Mammary epithelial cell (primary cell): ENCODE measurements at places on chromosomes 16 and 17. TPM values are rescaled to one million over a fixed set of nuclear protein-coding genes. Genes with fewer than 3 reads are reported as not detected.

DNA sequence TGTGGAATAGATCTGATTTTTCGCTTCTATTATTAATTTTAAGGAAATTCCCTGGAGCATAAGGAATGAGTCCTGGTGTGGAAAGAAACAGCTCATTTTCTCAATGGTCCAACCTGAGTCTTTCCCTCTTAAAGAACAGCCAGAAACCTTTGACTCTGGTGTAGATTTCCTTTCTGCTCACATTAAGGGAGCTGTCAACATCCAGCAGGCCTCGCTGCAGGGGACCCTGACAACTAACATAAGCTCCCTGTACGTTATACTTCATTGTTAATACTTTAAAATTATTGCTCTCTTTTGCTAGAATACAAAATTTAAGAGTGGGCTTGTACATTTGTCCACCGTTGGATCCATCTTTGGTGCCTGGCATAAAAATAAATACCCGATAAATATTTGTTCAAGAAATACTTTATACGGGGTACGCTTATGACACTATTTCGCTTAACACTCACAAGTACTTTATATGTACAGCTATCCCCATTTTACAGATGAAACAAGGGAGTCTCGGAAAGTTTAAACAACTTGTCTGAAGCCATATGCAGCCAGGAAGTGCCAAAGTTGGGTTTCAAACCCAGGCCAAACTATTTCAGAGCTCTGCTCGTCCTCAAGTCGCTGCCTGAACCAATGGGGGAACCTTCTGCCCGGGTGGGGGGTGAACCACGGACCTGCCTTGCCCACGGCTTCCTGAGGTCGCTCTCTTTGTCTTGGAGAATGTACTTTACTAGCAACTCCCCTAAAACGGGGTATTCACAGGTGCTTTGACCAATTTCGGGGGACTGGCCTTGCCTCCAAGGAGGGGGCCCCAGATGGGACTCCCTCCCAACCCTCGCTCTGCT lies 611 bp downstream of the SMARCE1 start:
- DNase-seq = peak; percentile 2

DNA sequence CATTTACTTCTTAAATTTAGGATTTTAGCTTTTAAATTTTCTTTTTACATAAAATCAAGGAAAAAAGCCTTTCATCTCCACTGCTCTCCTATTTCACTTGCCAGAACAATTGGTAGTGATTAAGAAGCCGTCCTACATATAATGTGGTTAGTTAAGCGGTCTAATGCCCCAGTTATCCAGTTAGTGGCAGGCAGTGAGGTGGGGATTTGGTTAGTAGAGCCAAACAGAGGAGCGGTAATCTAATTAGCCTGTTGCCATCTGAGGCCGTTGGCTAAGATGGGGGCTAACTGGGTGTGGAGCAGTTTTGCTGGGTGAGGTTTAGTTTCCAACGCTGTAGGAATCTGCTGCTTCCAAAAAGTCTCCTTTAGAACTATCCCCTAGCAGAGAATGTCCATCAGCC lies 22.4 kb downstream of the SNX11 start:
- DNase-seq = no peak

- DNase-seq = no peak
Measured at GRCh38 chr16:65260746-65261145, 138.9 kb upstream of the CDH11 start.

DNA sequence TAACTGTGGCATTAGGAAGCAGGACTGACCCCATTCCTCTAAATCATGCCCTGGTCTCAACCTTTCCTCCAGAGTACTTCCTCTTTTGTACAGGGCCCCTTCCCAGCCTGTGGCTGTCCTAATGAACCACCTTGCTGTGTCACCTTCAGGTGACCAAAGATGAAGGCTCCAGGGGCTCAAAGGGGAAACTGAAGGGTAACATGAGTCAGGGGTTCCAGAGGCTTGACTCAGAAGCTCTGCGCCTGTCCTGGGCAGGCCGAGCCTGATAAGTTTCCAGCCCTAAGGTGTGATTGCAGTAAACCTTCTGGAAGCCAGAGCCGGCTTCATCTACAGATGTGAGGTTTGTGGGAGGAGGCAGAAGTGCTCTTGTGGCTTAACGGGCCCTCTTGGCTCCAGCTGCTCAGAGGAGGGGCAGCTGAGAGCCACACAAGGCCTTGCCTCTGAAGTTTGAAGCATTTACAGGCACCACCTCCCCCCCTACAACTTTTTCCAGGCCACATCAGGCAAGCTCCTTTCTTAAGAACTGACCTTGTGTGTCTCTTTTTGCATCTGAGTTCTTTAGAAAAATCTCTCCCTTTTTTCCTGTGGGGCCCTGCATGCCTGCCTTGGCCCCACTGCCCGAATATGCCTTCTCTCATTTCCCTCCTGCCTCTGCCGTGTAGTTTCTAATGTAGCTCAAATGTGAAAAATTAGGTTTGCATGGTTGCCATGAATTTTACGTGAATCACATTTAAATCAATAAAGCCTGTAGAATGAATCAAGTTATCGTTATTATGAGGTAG lies 149.9 kb downstream of the CLEC16A start:
- DNase-seq = peak; percentile 72

- no peak for DNase-seq
Measured at GRCh38 chr17:40072040-40072734, 9.4 kb downstream of the THRA start.

- DNase-seq = no peak
Measured at GRCh38 chr17:4584101-4584916, at the start of gene SMTNL2. Gene SMTNL2 (plus strand): TSS chr17:4584529. CDS start chr17:4584606, 77 bp downstream.

DNA sequence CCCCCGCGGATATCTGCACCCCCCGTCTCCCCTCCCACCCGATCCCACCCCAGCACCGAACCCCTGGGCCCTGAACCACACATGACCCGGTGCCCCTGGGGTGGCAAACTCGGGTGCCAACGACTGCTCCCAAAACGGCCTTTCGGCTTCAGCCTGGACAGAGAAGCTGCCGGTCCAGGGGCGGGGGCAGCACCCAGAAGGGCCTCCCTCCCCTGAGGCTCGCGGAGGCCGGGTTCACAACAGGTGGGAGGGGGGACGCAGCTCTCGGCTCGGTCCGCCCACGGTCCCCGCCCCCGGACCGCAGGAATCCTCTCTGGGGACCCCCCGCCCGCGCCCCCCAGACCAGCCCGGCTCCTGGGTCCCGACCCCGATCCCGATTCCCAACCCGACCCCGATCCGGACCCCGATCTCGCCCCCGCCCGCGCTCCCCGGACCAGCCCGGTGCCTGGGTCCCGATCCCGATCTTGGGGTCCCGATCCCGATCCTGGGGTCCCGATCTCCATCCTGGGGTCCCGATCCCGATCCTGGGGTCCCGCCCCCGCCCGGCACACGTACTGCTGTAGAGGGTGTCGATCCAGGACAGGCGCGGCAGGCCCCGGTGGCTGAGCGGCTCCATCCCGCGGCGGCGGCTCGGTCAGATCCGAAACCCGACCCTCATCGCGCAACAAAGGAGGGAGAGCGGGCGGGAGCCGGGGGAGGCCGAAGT lies 516 bp downstream of the ABR start:
- DNase-seq = peak; percentile 25

DNA sequence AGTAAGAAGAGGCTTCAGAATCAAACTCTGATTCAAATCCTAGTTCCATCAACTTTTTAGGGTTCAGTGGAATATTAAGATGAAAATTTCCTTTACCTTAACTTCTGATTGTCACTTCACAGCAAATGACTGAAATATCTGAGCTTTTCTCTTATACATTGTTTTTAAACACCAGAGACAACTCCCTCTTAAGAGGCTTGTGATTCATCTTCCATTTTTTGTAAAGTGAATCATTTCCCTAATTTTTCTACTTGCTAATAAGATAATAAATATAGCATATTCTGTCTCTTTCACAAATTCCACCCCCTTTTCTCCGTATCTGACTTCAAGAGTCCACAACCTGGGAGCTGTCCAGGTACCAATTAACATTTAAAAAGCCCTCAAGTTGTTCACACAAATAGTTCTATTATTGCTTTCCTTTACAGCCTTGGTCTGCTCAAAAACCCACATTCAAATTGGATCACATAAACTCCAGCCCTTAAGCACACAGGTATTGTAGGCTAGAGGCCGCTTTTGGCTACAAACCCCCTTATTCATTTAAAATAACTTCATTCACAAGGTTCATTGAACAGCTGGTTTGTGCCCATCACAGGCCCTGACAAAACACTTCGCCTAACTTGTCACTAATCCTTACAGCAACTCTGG lies 14.1 kb upstream of the UTP6 start:
- no peak for DNase-seq

DNA sequence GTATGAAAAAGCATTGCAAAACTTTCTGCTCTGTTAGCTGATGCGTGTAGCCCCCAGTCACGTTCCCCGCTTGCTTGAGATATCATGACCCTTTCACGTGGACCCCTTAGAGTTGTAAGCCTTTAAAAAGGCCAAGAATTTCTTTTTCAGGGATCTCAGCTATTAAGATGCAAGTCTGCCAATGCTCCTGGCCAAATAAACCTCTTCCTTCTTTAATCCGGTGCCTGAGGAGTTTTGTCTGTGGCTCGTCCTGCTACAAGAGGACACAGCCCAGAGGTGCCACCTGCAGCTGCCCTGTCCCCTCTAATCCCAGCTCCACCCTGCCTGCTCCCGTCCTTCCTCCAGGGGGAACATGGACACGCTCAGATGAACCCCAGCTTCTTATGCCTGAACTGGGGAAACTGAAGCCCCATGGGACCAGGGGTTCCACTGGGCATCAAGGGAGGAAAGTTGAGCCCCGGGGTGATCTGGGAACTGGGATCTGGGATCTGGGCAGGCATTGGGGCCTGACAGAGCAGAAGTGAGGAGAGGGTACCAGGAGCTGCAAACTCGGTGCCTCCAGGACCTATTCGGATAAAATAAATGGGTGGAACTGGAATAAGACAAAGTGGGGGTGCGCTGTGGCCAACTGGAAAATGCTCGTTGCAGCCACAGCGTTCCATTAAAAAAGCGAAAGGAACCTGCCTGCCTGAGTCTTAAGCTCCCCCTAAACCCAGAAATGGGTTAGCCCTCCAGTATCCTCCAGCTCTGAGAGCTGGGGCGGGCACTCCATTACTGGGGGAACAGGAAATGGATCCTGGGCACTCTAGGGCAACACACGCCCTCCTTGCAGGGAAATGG lies 19.7 kb downstream of the QPRT start:
- no peak for DNase-seq

GRCh38 chr16:61024180-61024900 lies 1011.9 kb downstream of the CDH8 start:
- DNase-seq = no peak

PIP4K2B gene
- 26.7 TPM for polyA plus RNA-seq

MEIOC gene
- polyA plus RNA-seq = 0.16 TPM

RAB37 gene
- polyA plus RNA-seq = not detected

AIPL1 gene
- polyA plus RNA-seq = not detected

RNF43 gene
- 6.4 TPM for polyA plus RNA-seq
